ENCODE measurements at places on chromosomes 11 and 22.
A peak's percentile ranks its signal among the peaks of the same experiment; 100 is the strongest.

GRCh38 chr11:63832336-63832735, 6.6 kb upstream of the MARK2 start:
- DNase-seq, result no peak

DNA sequence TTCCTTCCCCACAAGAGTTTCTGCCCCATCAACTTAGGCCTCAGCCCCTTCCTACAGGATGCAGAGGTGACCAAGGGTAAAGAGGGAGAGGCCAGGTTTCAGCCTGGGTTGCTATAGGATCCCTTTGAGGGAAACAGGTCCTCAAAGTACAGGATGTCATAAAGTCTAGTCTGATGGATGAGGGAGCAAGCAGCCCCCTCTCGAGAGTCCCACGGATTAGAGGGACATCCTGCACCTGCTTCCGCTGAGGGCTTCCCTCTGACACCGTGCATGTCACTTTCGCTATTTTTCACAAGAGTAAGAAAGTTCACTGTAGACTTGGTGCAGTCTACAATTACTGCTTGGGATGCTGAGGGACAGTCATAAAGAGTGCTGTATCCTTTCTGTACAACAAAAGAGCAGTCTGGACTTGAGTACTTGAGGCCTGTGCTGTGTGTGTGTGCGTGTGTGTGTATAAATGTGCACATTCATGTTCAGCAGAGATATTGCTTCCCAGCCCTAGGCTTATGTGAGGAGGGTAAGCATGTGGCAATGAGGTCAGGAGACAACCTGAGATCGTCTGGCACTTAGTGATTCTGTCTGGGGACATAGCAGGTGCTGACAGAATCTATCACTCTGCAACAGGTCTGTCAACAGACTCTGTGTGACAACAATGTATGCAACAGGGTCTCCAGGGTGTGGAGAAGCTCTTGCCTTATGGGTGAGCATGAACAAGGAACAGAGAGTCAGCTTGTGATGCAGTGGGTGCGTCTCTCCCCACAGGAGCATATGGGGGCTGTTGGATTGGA, 18.0 kb upstream of the CHST1 start:
- no peak for DNase-seq

GRCh38 chr11:44740967-44741366, 14.2 kb downstream of the TSPAN18 start:
- DNase-seq, result no peak

DNA sequence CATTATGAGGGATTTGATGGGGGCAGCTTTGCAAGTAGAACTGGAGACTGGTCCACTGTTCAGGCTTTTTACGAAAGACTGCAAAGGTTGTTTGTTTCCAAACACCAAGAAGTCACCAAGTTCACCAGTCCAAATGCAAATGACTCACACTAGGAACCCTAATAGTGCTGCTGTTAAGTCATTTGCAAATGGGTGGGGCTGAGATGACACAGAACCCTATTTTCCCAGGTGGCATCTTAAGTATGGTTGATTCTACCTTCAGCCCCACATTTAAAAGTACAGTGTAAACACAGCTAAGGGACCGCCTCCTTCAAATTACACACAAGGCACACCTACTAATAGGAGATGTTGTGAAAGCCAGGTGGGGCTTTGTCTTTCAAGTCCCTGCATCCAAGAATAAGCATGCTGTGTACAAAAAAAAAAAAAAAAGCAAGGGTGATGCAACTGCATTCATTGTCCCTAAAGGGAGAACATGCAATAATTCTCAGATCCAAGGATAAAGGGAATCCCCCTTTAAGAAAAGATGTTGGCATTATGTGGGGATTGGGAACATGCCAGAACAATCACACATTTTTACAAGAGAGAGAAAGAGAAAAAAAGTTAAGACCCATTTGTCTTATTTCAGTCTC, 27.3 kb downstream of the BDNF start:
- DNase-seq, result no peak

DNA sequence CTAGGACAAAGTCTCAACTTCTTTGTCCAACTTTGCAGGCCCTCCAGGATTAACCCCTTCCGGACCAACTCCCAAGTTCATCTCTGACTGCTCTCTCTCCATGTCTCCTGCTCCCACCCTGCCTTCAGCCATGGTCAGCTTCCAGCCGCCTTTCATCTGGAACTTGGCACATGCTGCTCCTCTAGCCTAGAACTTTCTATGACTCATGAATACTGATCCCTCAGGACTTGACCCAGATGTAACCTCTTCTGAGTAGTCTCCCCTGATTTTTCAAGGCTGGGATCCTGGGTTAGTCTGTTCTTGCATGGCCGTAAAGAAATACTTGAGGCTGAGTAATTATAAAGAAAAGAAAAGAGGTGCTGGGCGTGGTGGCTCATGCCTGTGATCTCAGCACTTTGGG, 5.2 kb upstream of the SLC15A3 start:
- peak; percentile 22 for DNase-seq

GRCh38 chr11:616320-617198, 809 bp upstream of the IRF7 start:
- no peak for DNase-seq

DNA sequence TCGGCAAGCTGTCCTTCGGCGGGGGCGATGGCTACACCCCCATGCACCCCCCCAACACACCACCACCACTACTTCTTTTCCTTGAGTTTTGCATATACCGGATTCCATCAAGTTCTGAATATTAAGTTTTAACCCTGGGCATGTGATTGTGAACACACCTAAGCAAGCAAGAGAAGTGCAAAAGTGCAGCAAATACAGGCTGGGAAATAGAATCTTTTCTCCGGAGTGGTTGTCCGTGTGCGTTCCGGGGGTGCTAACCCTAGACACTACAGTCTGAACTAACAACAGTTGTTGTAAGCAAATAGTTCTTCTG, 574 bp downstream of the PRSS23 start:
- DNase-seq, result no peak

DNA sequence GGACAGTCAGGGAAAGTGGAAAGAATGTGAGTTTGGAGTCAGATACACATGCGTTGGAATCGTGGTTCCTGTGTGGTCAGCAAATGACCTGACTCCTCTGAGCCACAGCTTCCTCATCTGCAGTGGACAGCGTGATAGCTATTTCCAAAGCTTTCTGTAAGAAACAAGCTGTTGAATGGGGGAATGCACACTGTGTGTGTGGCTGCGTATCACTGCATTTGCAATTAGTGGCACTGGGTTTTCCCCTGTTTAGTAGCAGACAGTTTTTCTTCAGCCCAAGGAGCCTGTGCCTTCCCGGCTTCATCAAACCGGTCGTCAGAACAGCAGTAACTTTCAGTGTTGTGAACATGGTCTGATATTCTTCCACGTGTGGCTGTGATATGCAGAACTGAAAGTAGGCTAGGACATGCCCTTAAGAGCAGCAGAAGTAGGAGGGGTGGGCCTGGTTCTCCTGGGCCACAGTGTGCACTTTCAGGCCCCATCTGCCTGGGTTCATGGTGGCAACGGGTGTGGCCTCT, 121.5 kb downstream of the RRAS2 start:
- no peak for DNase-seq

DNA sequence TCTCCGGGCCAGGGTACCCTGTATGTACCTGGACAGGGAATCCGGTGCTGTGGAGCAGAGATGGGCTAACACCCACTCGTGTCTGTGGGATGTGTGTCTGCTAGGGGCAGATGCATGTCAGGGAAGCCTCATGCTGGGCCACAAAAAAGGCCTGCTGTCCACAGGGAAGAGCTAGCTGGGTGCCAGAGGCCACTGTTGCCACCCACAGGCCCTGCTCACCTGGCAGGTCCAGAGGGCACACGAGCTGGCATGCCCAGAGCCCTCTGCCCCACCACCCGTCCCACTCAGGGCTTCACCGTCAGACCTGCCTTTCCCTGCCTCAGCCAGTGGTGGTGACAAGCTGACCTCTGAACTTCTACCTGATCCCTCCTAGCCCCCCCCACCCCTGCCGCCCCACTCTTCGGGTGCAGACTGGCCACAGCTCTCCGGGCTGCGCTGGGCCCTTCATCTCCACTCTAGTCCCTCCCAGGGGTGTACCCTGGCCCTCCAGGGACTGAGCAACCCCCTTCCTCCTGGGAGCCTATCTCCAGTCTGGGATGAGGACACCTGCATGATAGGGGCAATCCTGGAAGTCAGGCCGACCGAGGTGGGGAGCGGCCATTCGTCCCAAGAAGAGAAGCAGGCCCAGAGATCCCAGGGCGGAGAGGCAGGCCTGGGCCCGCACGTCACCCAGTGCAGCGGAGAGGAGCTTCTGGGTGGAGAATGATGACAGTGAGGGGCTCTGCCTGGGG, 1.4 kb downstream of the SLC25A22 start:
- no peak for DNase-seq

GRCh38 chr22:46052331-46052771, 75.4 kb upstream of the WNT7B start:
- no peak for DNase-seq

GRCh38 chr11:74468058-74468457, 709 bp upstream of the KCNE3 start:
- no peak for DNase-seq

DNA sequence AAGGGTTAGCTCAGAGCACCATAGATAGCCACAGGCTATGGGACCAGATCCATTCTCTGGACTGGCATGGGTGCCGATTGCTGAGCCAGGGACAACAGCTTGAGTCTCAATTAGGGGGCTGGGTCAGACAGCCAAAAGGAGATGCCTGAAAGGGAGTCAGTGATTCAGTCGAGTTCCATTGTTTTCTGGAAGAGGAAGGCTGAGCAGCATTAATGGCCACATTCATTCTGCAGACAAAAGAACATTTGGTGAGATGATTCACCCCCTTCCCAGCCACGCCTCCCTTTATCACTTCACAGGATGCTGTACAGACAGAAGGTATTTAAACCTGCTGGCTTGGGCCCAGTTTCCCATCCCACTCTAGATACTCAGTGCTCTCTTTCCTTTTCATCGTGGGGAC, 131.9 kb downstream of the ADAMTS15 start:
- peak; percentile 95 for DNase-seq

GRCh38 chr22:25736378-25737011, 5.5 kb upstream of the MYO18B start:
- DNase-seq, result no peak

DNA sequence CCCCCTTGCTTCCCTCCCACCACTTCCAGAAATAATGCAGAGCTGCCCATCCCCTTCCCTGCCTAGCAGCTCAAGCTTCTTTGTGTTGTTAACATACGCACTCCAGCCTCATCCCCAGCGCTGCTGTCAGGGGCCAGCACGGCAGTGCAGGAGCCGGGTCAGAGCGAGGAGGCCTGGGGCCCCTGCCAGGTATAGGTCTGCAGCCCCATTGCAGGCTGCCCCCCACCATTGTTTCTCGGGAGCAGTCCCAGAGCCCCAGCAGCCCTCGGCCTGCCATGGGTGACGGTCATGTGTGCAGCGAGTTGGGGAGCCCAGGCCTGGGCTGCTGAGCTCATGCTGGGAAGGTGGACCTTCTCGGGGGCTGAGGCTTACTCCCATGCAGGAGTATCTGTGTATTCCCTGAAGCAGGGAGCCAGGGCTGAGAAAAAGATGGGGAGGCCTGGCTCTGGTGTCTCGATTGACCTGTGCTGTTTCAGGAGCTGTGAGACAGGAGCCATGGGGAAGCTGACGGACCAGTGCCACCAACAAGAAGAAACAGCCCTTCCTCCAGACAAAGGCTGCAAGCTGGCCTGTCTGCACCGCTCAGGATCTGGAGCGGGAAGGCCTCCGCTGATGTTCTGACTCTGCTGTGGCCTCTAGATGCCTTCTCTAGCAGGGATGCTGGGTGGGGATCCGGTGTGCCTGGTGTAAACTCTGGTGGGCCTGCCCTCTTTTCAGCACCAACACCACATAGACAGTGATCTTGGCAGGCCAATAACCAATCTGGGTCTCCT, 220.5 kb upstream of the B3GAT1 start:
- no peak for DNase-seq

DNA sequence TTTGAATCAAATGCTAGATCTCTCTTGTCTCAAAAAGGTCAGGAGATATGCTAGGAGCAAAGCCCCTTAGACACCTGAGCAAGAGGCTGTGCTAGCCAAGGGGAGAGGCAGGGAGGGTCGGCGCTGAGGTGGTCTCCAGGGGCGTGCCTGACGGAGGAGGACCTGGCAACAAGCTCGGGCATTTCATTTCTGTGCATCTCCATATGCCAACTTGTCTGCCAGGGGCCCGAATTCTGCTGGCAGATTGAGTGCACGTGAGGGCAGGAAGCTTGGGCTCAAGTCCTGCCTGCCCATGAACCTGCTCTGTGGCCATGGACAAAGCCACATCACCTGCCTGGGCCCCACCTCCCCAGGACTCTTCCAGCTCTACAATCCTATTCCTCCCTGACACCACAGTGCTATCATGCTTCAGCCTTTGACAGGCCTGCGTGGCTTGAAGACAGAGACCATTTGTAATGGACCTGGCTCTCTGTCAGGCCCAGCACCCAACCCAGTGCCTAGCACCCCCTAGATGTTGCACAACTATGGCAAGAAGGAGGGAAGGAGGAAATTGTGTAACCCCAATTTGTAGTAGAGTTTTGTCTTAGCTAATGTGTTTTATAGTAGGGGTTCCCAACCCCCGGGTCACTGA, 16.3 kb upstream of the VSIG10L2 start:
- no peak for DNase-seq

DNA sequence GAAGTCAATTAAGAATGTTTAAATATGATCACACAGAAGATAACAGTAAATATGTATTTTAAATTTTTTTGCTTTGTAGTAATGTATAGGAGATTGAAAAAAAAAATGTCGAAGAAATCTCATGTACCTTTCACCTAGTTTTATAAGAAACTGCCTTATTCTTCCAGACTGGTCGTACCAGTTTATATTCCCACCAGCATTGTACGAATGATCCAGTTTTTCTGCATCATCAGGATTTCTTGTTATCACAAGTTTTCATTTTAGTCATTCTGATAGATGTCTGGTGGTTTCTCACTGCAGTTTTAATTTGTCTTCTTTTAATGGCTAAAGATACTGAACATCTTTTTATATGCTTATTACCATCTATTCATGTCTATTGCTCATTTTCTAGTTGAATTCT, 101.8 kb upstream of the CTSC start:
- no peak for DNase-seq

DNA sequence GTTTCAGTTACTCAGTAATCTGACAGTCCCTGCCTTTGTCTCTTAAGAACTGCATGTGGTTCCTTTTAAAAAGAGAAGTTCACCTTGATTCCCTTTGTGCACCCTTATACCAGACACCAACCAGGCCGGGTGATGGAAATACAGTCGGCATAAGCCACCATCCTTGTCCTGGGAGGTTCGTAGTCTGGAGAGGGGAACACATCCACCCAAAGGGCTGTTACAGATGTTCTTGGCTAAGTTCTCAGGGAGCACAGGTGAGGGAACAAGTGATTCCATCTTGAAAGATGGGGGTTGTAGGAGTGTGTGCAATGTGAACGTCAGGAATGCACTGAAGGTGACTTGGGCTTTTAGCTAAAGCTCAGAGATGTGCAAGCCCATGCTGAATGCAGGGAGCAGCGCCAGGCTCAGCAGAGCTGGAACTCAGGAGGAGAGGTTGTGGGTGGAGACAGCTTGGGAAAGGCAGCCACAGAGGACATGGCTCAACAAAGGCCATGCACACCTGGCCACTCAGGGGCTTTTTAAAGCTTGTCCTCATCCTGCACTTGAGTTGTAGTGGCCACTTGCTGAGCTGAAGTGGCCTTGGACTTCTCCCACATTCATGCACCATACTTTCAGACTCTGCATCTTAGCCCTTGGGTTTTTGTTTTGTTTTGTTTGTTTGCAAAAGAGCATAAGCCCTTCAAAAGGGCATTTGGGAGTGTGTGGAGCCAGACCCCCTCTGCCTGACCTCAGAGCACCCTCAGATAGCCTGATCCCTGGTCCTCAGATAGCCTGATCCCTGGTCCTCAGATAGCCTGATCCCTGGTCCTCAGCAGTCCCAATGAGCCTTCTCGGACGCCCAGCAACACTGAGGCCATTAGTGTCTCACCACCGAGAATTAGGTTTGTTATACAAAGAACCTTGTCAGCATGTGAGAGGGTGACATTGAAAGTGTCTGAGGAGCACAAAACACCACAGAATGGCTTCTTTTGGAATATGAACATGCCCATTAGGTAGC, 12.7 kb upstream of the TMA7B start:
- DNase-seq, result no peak
